T follicular helper cell (primary cell): ENCODE measurements at places on chromosomes 2 and 18.
A peak's percentile ranks its signal among the peaks of the same experiment; 100 is the strongest.

- no peak for DNase-seq
Measured at GRCh38 chr18:45373286-45373880, 241.9 kb upstream of the SLC14A2 start.

GRCh38 chr2:46170611-46171350 lies 126.4 kb upstream of the EPAS1 start:
- DNase-seq = no peak

- no peak for DNase-seq
Measured at GRCh38 chr2:171187819-171188218, 27.1 kb upstream of the TLK1 start.

DNA sequence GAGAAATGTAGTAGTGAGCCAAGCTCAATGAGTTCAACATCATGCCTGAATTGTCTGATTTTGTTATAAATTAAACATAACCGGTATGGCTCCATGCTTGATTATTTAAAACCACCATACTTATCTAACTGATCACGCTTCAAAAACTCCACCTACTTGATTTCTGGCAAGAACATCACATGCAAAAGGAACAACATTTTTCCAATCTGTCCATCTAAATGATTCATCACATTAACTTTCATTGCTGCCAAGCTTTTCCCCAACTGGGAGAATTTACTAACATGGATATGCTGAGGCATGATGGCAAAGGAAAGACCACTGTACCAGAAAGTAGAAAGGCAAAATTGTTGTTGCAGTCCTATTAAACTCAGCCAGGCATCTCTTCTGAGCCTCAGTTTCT lies 286.8 kb downstream of the TRIB2 start:
- no peak for DNase-seq

DNA sequence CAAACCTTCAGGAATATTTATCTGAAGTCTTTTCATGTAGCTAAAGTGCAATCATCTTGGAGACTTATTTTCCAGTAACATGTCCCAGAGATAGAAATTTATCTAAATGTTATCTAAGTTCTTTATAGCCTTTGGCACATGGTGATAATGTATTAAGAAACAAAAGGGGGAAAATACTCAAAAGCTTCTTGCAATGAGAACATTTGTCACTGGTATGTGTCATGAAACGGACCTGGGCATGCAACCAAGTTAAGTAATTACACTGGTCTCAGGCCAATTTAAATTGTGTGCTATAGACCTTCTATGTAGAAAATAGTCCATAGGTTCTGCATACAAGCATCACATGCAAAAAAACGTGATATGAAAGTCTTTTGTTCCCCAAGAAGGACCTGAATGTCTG lies 136.2 kb downstream of the SLC8A1 start:
- no peak for DNase-seq

DNA sequence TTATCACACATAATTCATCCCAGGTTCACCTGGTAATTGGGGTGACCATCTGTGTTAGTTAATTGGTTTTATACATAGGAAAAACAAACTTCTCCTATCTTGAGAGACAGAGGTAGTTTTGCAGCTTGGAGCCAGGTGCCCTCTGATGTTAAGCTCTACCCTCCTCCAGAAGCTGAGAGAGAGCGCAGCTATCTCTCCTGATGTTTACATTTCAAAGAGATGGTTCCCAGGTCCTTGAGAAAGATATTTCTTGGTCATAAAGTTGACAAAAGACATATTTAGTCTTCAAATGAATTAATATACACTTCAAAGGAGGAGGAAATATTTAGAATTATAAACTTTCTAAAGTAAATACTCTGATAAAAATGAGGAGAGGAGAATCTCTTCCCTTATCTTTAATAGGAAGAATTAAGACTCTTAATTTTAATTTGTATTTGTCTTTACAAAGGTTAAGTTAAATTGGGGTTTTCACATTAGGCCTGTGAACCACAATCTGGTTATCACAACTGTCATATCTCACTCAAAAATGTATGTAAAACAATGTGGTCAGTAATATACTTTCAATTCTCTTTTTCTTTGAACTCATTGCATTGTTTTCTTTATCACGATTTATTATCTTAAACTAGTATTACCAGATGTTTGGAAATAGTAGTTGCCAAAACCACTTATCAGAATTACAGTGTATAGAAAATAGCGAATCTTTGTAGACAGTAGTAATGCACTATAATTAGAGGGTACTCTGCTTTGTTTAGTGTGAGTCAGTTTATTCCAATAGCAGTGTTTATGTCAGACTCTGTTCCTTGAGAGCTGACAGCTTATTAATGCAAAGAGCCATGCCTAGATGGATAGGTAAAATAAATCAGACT lies 26.8 kb downstream of the SERPINB4 start:
- DNase-seq = no peak

DNA sequence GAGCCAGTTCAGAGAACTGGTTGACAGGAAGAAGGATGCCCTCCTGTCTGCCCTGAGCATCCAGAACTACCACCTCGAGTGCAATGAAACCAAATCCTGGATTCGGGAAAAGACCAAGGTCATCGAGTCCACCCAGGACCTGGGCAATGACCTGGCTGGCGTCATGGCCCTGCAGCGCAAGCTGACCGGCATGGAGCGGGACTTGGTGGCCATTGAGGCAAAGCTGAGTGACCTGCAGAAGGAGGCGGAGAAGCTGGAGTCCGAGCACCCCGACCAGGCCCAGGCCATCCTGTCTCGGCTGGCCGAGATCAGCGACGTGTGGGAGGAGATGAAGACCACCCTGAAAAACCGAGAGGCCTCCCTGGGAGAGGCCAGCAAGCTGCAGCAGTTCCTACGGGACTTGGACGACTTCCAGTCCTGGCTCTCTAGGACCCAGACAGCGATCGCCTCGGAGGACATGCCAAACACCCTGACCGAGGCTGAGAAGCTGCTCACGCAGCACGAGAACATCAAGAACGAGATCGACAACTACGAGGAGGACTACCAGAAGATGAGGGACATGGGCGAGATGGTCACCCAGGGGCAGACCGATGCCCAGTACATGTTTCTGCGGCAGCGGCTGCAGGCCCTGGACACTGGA lies 92.5 kb upstream of the EML6 start:
- DNase-seq = no peak

GRCh38 chr2:10880586-10881321 lies 31.0 kb upstream of the KCNF1 start:
- DNase-seq = peak; percentile 9
